Activated CD4-positive, alpha-beta T cell treated with anti-CD3 and anti-CD28 coated beads, Interleukin-2, amount 50 U/mL, for 24 hours (primary cell): ENCODE measurements at places on chromosomes 11 and 22.

GRCh38 chr22:18103527-18104269 lies 6.9 kb upstream of the TUBA8 start:
- DNase-seq = no peak

GRCh38 chr11:66277471-66278362 lies at the start of gene CNIH2:
TSS of gene CNIH2 (plus strand) at chr11:66278175. CDS start at chr11:66278457, 282 bp downstream.
- no peak for DNase-seq

DNA sequence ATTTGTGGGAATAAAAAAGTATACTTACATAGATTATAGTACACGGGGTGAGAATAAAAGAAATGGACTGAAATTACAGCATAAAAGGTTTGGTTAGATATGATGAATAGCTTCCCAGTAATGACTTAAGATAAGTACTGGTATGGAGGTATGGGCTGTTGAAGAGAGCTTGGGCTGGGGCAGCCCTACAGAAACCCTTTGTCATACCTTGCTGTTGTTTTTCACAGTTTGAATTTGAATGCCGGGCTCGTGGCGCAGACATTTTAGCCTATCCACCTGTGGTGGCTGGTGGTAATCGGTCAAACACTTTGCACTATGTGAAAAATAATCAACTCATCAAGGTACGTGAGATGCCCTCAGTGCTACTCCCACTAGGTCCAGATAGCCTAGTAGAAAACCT lies 42.3 kb upstream of the RBX1 start:
- DNase-seq = no peak

- DNase-seq = no peak
These were observed 88.9 kb upstream of the CLNS1A start for GRCh38 chr11:77726524-77726923.

DNA sequence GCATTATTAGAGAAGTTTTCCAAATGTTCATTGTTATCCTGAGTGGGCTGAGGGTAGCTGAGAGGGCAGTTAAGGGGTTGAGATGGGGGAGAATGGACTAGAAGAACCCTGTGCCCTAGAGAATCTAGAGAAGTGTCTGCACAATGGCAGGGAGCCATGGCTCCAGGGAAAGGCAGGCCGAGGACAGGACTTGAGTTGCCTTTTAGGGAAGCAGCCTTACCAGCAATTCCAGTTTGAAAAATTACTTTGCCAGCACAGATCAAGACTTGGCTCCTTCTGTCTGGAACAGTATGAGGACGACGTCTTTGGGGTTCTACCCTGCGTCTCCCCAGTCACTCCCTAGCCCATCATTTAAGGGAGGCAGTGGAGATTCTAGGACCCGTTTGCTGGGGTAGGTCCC lies 25.7 kb upstream of the MICAL3 start:
- no peak for DNase-seq

GRCh38 chr11:47249378-47249715 lies 733 bp upstream of the ACP2 start:
- DNase-seq = no peak

GRCh38 chr22:48811885-48812284 lies 1015.8 kb downstream of the BRD1 start:
- no peak for DNase-seq

DNA sequence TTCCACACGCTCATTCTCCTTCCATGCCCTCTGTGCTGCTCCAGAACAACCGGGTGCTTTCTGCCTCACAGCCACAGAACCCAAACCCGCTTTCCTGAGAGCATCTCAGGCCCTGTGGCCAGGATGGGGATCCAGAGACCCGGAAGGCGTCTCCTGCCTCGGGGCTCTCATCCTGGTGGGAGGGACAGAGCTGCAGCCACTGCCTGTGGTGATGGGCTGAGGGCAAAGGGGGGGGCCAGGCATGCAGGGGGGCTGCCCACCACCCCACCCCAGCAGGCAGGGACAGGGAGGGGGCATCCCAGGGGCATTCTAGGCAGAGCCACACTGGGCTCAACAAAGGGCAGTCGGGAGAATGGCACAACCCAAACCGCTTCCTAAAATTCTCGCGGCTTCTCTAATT lies 41.4 kb downstream of the CERK start:
- DNase-seq = no peak

DNA sequence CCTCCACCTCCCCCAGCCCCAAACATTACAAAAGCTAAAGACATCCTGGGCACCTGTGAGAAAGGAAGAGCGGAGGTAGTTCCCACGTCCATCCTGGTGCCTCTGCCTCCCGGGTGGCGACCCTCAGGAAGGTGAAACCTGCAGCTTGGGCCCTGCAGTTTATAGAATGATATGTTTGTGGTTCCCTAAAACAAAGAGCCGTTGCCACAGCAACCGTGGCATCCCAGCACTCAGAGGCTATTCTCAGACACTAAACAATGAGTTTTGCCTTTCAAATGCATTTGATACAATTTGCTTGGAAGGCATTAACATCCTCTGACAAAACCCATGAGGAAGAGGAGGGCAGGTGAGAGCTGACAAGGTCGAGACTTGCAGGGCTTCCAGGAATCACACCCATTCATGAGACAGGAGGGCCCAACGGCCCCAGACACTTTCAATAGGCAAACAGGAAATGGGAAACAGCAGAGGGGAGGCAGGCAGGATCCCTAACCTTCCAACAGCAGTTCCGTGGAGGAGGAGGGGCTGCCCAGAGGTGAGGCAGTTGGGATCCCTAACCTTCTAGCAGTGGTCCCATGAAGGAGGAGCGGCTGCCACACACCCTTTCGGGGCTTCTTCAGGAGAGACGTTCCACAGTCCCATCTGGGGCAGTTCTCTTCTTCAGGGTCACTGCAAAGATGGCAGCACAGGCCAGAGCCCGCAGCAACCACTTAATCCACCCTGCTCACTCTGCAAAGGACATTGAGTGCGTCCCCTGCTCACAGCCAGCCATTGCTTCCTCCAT lies 379.2 kb downstream of the SHANK2 start:
- DNase-seq = no peak

DNA sequence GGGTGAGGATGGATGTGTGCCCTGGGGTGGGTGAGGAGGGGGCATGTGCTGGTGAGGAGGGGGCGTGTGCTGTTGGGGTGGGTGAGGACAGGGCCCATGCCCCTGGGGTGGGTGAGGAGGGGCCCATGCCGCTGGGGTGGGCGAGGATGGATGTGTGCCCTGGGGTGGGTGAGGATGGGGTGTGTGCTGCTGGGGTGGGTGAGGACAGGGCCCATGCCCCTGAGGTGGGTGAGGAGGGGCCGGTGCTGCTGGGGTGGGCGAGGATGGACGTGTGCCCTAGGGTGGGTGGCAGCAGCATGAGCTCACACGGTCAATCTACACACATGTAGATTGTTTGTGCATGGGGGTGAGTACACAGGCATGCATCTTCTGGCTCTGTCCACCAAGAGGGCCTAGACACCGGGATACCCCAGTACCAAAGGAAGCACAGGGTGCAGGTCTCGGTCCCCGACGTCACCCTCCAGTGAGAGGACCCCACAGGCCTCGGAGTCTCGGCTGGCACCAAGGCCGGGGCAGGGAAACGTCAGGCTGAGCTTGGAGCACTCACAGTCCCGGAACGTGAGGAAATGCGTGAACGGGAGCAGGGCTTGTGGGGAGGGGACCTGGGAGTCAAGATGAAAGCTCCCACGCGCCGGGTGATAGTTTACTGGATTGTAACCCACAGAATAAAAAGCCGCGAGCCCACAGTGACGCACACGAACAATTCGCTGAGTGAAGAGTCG lies 37.4 kb upstream of the TOLLIP start:
- no peak for DNase-seq

- DNase-seq = no peak
These were observed 27.2 kb downstream of the ARHGEF12 start for GRCh38 chr11:120363436-120363835.

DNA sequence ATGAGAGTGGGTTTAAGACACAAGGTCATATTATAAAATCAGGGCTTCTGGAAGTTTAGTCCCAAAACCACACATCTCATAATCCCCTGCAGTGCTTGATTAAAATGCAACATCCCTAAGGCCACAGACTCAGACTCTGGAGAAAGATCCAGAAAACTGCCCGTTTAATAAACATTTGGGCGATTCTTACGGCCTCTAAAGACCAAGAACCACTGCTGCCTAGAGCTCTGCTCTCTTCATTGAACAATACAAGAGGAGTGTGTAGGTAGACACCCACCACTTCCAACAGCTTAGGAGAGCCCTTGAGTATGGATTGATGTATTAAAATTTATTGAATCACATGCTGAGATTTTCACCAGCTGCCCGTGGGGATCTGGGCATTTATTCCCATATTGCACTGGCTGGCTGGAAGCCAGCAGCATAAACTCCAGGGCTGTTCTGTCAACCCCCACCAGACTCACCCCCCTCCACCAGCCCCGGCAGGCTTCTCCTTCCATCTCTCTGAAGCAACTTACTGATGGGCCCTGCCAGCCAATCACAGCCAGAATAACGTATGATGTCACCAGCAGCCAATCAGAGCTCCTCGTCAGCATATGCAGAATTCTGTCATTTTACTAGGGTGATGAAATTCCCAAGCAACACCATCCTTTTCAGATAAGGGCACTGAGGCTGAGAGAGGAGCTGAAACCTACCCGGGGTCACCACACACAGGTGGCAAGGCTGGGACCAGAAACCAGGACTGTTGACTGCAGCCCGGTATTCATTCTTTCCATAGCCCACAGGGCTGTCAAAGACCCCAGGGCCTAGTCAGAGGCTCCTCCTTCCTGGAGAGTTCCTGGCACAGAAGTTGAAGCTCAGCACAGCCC lies 749 bp upstream of the BEST1 start:
- no peak for DNase-seq

DNA sequence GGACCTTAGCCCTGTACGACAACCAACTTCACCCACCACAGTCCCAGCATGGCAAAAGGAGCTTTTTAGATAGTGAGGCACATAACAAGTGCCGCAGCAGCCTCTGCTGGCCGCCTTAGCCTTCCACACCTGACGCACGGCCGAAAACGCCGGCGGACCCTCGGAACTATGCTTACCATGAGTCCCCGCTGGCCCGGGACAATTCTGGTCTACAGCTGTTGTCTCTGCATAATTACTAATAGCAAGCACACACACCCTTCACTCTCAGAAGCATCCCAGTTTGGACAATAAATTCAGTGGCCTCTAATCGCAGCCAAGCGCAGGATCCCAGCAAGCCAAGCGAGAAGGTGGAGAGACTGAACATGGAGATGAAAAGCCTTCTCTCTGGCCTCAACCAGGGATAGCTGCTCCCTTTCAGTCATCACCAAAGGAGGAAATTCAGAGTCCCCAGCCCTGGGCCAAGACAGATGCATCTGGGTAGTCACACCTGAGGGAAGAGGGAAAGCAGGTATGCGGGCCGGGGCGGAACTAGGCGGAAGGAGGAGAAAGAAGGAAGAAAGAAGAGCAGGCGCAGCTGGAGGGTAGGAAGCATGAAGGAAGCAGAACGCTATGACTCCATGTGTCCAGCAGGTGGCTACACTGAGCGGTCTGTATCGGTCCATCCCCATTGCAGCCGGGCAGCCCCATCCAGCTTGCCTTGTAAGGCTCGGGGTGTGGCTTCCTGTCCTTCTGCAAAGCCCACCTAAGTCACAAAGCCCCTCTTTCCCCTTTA lies 40.3 kb downstream of the BUD13 start:
- peak; percentile 46 for DNase-seq

- no peak for DNase-seq
These were observed 535.8 kb downstream of the NELL1 start for GRCh38 chr11:21205205-21205604.

DNA sequence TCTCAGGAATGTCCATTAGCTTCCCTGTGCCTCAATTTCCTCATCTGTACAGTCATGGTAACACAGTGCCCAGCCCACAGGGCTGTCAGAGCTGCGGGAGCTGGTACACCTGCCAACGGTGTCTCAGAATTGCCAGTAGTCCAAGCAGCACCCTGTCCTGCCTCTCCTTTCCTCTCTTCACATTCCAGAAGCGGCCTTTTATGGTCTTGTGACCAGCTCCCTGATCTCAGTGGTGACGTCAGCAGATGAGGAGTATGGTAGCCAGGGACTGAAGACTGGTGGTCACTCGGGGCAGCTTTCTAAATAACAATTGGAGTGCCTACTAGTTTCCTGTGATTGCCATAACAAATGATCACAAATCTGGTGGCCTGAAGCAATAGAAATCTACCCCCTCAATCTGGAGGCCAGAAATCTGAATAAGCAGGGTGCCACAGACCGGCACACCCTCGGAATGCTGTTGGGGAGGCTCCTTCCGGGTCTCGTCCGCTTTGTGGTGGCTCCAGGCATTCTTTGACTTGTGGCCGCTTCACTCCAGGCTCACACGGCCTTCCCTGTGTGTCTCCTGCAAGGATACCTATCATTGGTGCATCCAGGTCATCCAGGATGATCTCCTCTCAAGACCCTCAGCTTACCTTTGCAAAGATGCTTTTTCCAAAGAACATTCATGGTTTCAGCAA lies 2.1 kb downstream of the FADD start:
- DNase-seq = no peak

DNA sequence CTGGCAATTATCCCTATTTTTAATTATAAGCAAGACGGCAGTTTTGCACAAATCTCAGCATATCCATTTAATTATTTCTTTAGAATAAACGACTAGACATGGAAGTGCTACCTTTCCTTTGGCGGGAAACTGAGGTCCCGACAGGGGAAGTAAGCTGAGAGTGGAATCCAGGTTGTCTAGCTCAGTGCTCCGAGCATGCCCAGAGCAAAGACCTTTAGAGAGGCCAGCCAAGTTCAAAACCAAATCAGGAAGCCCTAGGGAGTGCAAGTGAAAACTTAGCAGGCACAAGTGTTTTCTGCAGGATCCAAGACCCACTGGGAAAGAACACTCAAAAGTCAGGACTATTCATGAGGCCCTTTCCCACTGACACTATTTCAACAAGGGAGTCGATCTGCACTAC lies 22.7 kb upstream of the SCN2B start:
- DNase-seq = no peak

GRCh38 chr22:45058622-45058912 lies 48.8 kb upstream of the PHF21B start:
- no peak for DNase-seq

GRCh38 chr11:31375879-31376278 lies 6.2 kb downstream of the DNAJC24 start:
- DNase-seq = peak; percentile 1

GRCh38 chr22:30225220-30225927 lies 21.2 kb downstream of the LIF start:
- no peak for DNase-seq

DNA sequence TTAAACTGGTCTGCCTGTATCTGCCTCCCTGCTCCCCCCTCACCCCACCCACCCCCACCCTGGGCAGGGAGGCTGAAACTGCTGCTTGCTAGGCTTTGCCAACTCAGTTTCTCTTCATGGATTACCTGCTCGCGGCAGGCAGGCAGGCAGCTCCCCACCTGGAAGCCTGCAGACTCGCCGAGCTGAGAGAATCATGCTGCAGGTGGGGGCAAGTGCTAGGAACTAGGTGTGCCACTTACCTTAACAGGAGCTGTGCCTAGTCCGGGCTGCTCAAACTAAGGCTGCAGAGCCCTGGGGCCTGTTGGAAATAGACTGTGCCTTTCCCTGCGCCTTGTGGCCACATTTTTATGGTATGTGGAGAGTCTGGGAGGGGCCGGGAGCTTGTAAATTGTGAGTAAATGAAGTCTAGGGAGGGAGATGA lies 30.3 kb downstream of the MARK2 start:
- DNase-seq = no peak
